Stimulated activated CD8-positive, alpha-beta memory T cell treated with anti-CD3 and anti-CD28 coated beads, Interleukin-4, amount 100 ng/mL, for 24 hours (primary cell): ENCODE measurements at places on chromosomes 6 and 20.

GRCh38 chr6:112626468-112627082, 279.4 kb downstream of the RFPL4B start:
- no peak for DNase-seq

DNA sequence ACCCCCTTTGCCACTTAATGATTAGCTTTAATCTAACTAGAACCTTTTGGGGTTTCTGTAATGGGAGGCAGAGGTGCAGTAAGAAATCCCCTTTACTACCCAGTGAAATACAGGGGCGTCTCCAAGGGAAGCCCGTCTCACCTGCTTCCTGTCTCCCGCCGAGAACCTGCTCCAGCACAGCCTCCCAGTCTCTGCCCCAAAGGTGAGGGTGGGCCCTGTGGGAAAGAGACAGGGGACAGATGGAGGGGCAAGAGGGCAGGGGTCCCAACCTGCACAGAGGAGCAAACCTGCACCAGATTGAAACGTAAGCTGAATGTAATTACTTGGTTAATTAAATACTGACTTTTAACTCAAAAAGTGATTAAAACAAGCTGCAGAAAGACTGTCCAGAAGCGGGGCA, 474.2 kb upstream of the SULF2 start:
- DNase-seq, result no peak

GRCh38 chr6:42389736-42390135, 62.0 kb downstream of the TRERF1 start:
- no peak for DNase-seq

DNA sequence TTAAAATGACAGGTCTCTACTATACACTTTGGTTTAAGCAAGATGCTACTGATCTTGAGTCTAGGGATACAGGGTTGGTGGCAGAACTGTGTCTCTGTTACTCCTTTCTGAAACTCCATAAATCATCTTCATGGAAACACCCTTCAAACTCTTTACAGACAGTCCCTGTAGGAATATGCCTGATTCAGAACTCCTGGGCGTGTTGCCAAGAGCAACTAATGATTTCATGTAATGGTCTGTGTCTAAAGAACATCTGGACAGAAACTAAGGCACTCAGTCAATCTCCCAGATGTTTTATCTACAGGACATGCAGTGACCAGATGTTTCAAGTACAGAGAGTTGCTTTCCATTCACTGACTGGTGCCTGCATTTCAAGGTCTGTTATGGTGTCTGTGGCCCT, 464.4 kb upstream of the CHD6 start:
- DNase-seq, result no peak

- DNase-seq, result no peak
Measured at GRCh38 chr6:134323698-134324097, 5.8 kb upstream of the SGK1 start.

- DNase-seq, result no peak
Measured at GRCh38 chr6:77383026-77383425, 80.3 kb downstream of the HTR1B start.

DNA sequence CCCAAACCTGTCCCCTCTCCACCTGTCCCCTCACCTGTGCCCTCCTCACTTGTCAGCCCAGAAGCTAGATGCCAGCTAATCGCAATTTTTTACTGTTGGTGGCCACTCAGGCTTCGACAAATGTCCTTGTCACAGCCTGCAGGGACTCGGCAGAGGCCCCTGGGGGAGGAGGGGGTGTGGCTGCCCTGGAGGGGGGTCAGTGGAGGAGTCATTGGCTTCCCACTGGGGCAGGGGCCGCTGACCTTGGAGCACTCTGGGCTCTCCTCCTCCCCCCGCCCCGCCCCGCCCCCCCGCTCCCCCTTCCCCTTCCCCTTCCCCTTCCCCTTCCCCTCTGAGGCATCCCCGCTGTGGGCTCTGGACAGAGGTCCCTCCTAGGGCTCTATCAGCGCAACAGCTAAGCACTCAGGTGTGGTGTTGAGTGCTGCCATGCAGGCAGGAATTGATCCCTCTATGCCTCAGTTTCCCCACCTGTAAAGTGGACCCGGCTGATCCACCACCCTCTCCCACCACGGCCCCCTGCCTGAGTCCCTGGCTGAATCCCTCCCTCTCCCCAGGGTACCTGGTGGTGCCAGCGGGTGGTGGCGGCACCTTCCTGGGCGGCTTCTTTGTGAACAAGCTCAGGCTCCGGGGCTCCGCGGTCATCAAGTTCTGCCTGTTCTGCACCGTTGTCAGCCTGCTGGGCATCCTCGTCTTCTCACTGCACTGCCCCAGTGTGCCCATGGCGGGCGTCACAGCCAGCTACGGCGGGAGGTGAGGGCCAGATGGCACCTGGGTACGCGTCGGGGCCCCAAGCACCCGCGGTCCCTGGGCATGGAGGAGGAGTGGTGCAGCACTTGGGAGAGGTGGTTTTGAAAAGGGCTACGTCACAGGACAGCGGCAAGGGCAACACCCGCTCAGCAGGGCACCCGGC, 23.8 kb downstream of the SLCO4A1 start:
- no peak for DNase-seq

- DNase-seq, result no peak
Measured at GRCh38 chr6:84667252-84668213, 96.9 kb downstream of the TBX18 start.

DNA sequence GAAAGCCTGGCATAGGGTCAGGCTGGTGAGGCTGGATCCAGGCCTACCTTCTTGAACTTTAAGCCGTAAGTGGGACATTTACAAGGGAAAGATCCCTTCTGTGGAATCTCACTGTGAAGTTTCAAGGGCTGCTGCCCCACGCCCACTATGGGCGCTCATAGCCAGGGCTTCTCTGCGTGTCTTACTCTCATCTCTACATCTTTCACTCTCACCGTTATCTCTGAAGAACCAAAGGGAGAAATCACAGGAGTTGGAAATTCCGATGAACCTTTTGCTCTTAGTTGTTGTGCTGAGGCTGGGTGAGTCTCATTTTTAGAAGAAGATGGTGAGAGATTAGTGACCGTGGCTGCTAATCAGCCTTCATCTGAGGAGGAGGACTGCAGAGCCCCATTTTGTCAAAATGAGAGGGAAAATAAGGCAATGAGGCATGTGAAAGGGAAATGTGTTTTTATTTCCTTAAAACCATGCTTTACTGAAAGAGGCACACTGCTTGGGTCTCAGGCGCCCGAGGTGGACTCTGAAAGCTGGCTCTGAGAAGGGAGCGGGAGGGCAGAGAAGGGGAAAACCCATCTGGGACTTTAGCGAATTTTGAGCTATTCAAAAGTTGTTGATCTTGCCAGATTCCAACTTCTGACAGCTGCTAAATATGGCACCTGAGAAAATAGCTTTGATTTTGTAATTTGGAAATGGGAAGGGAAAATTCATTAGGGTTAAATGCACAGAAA, 301.5 kb downstream of the CLIC5 start:
- DNase-seq, result no peak

GRCh38 chr6:82534876-82535275, 171.3 kb downstream of the TPBG start:
- no peak for DNase-seq

DNA sequence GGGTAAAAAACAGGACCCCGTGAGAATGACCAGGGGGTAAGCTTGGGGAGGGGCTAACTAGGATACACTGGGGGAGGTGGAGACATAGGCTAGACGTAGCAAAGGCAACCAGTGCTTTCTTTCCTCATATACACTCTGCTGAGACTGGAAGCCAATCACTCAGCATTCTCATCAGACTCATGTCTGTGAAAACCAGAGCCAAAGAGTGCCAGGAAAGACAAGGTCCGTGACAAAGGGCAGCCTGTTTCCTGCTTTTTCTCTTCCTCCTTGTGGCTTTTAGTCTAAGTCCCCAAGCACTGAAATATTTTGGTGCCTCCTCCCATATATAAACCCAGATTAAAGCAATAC, 97.9 kb upstream of the NEDD9 start:
- DNase-seq, result no peak

- DNase-seq, result no peak
Measured at GRCh38 chr20:51366155-51366886, 176.2 kb downstream of the NFATC2 start.

DNA sequence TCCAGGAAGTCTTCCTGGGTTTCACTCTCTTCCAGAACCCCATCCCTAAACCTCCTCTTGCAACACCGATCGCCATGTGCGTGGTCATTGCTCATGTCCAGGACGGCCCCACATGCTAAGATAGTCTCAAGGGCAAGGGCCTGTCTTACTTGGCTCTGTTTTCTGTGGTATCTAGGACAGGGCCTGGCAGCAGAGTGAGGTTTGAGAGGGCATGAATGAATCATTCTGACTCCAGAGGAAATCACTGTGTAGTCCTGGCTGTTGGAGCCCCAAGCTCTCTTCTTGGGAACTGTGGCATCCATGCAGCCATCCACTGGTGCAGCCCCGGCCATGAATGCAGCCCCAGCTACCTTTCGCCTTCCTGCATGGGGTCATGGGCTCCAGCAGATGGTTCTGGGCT, 12.4 kb downstream of the SIRPA start:
- DNase-seq, result no peak

- no peak for DNase-seq
Measured at GRCh38 chr20:389220-389619, 8.7 kb downstream of the TRIB3 start.

- no peak for DNase-seq
Measured at GRCh38 chr6:63261820-63262219, 50.6 kb downstream of the FKBP1C start.

GRCh38 chr6:42545226-42545773, 18.5 kb upstream of the UBR2 start:
- DNase-seq, result no peak

GRCh38 chr20:61739832-61740118, 325.9 kb downstream of the TAF4 start:
- DNase-seq, result no peak

DNA sequence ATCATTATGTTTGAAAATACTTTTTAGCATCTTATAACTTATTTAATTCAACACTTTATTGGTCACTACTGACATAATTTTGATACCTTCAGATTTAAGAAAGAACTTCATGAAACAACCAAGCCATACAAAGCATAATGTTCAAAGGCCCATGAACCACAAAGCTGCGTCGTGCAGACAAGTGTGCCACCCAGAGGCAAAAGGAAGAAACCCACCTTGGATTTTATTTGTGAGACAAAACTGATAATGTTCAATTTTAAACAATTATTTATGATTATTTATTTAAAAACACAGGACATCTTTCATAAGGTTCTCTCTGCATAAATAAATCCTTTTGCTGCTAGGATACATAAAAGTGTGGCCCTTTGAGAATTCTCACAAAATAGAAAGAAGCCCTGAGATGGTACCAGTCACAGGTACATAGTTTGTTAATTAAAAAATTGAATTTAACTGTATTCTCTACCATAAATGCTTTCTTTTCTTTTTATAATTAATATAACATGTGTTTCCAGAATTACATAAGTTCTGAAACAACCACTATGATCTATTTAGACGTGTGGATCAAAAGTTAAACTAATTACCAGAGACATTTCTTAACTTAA, 143.7 kb downstream of the RALGAPA2 start:
- DNase-seq, result no peak
